ENCODE measurements at places on chromosomes 2 and 18.

- no peak for DNase-seq
Measured at GRCh38 chr2:141711627-141712026, 419.2 kb downstream of the LRP1B start.

GRCh38 chr2:234556848-234557573, 60.1 kb upstream of the ARL4C start:
- DNase-seq, result no peak

- DNase-seq, result no peak
Measured at GRCh38 chr2:101751875-101752619, 54.5 kb downstream of the MAP4K4 start.

- DNase-seq, result no peak
Measured at GRCh38 chr2:29562896-29563295, 358.5 kb downstream of the ALK start.

DNA sequence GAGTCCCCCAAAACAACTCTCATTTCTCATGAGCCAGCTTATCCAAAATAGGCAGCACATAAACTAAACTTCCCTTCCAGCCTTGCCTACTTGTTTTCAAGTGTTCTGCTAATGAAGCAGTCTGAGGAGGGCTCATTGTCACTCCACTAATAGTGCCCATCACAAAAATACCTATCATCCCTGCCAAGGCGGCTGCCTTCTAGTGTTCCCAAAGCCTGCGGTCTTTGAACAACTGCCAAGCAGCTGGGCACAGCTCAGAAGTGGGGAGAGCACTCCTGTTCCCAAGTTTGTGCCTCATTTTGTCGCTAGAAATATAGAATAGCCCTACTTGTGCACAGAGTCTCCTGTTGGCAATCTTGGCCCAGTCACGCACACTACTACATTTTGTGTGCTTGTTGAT, 50.3 kb downstream of the DTNA start:
- DNase-seq, result no peak

- DNase-seq, result no peak
Measured at GRCh38 chr2:180655842-180656454, 324.5 kb upstream of the UBE2E3 start.

GRCh38 chr2:184599054-184599871, 934 bp downstream of the ZNF804A start:
- no peak for DNase-seq

DNA sequence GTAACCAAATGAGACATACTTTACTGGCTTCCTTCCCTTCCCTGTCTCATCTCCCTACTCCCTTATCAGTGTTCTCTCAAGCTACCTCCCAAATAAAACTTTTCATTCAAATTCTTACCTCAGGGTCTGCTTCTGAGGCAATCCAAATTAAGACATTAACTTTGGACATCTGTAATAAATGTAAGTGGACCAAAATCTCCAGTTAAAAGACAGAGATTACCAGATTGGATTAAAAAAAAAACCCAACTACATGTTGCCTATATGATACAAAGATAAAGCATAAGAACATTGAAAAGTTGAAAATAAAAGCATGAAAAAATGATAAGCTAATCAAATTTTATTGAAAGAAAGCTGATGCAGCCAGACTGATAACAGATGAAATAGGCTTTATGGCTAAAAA, 58.8 kb upstream of the ST3GAL5 start:
- DNase-seq, result no peak

- DNase-seq, result no peak
Measured at GRCh38 chr2:221156062-221156734, 415.9 kb downstream of the EPHA4 start.

DNA sequence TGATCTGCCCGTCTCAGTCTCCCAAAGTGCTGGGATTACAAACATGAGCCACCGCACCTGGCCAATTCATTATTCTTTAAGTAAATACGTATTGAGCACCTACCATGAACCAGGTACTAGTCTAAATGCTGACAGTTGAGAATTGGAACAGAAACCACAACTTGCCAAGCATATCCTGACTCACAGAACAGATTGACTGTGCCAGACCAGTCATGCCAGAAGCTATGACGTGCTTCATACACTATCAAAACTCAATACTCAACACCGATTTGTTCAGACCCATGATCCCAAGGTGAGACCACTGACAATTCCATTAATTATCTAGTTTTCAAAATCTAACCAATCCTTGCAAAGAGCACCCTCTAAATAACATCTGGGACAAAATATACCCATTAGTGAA, 148.6 kb downstream of the B3GNT2 start:
- DNase-seq, result no peak

DNA sequence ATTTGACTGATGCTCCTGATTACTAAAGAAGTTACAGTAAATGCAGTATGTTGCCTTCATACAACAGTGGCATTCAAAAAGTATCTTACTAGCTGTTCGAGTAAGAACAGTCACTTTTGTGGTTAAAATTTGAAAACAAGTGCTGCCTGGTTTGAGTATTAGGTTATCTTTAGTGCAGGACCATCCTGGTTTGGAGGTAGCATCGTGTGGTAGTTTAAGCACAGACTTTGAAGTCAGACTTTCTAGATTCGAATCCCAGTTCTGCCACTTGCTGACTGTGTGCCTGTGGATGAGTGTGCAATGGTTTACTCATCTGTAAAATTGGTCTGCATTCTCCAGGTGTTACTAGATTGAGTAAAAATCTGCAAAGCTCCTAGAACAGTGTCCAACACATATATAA, 96.8 kb downstream of the SGPP2 start:
- DNase-seq, result no peak

- DNase-seq, result no peak
Measured at GRCh38 chr2:160220545-160221009, 20.5 kb upstream of the ITGB6 start.

DNA sequence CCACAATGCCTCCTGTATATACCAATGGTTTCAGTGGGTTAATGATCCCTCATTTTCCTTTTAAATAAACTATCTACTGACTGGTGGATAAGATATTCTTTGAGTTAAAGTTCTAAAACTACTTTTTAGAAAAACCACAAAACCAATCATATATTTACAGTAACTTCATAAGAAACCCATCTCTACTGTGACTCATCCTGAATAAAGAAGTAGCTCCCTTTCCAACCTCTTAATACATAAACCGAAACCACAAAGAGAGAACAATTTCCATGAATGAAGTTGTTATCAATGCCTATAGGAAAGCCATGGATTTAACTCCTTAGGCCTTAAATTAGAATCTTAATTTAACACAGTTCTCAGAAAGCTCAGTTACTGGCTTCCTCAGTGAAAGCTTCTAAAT, 227.0 kb upstream of the SMAD7 start:
- DNase-seq, result no peak

- no peak for DNase-seq
Measured at GRCh38 chr2:160111951-160112798, 49.8 kb upstream of the PLA2R1 start.

DNA sequence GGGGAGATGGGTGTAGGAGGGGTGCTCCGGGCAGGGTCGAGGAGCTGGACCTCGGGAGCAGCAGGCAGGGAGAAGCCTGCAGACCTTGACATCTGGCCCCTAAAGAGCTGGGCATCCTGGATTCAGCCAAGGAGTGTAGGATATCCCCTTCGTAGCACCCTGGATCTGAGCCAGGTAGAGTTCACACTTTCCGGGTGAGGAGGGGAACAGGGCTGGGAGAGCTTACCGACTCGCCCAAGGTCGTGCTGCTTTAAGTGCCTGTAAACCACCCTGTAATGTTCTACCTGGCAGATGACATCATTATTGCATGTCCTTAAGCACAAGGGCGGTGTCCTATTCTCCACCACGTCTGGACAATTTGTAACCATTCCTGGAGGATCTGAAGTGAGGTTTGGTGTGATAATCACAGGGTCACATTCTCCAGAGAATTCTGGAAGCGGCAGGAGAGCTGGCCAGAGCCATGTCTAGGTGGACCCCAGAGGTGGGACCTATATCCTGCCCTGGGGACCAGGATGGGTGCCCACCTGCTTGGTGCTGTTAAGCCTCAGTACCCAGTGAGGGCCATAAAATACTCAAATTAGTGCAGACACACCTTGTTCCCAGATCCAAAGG, 14.6 kb downstream of the ITM2C start:
- DNase-seq, result no peak

DNA sequence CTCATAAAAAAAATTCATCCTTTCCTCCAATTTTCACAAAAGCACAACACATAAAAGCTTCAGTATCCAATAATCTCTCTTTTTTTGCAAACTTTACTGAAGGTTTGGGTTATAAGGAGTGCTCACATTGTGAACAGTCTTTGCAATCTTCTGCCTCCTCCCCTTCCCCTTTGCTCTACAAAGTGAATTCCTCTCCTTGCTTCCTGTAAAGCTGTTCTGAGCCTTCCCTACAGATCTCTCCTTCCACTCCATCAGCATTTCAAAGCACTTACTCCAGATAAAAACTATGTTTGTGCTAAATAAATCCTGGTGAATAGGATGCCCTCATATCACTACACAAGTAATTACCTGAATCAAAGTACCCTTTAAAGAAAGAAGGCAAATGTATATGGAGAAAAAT, 4.6 kb upstream of the PDK1 start:
- no peak for DNase-seq

- DNase-seq, result no peak
Measured at GRCh38 chr2:33168922-33169321, 222.2 kb downstream of the LTBP1 start.
